ENCODE measurements at places on chromosomes 7 and 10. TPM values are rescaled to one million over a fixed set of nuclear protein-coding genes. Genes with fewer than 3 reads are reported as not detected.

The SUMF2 gene
- 154 TPM for total RNA-seq

The GRM3 gene
- total RNA-seq: not detected

The DPYSL4 gene
- 22.3 TPM for total RNA-seq

The CRPPA gene
- total RNA-seq: 0.42 TPM

The CTAGE4 gene
- 2.1 TPM for total RNA-seq

The MALRD1 gene
- not detected for total RNA-seq

The TSPAN12 gene
- total RNA-seq: not detected

The TMEM229A gene
- total RNA-seq: not detected

The WDFY4 gene
- total RNA-seq: 0.63 TPM

The PVRIG gene
- not detected for total RNA-seq

The PLXDC2 gene
- under 0.01 TPM for total RNA-seq

The SPDYE1 gene
- total RNA-seq: not detected

The DLD gene
- total RNA-seq: 8.7 TPM

The ACBD7 gene
- 1.5 TPM for total RNA-seq
